HFFc6 (cell line): ENCODE measurements at places on chromosomes 1 and 21. TPM values are rescaled to one million over a fixed set of nuclear protein-coding genes. Genes with fewer than 3 reads are reported as not detected.

DNA sequence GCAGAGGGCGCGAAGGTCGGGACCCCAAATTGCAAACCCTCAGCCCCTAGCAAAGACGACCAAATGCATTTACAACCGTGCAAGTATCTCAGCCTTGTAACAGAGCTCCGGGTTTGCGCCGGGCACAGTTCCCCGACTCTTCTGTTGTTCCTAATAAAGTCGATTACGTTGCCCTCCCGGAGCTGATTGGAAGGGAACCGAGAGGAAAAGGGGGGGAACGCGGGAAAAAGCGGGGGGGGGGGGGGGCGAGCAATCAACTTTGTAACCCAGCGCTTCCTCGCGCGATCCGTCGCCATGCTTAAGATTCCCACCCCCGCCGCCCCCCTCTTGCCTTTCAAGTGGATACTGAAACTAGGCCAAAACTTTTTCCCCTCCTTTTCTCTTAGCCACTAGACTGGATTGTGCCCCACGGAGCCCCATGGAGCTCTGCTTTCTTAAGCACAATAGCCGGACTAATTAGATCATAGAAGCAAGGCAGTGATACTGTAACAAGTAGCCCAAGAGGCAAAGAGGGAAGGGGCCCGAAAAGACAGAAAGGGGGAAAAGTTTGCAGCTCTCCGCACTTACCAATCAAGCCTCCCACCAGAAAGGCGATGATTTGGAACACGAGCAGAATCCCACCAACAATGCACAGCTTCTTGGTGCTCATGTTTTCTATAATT, 565 bp downstream of the WLS start:
- DNase-seq = peak; percentile 40
- peak overlapping the region; percentile 72 for H3K27ac ChIP-seq
- H3K4me3 ChIP-seq = peak overlapping the region; percentile 93
- peaks cover 5% of the 10 kb centered on the region for H3K27me3 ChIP-seq
- H3K4me1 ChIP-seq = peaks cover 33% of the 10 kb centered on the region

DNA sequence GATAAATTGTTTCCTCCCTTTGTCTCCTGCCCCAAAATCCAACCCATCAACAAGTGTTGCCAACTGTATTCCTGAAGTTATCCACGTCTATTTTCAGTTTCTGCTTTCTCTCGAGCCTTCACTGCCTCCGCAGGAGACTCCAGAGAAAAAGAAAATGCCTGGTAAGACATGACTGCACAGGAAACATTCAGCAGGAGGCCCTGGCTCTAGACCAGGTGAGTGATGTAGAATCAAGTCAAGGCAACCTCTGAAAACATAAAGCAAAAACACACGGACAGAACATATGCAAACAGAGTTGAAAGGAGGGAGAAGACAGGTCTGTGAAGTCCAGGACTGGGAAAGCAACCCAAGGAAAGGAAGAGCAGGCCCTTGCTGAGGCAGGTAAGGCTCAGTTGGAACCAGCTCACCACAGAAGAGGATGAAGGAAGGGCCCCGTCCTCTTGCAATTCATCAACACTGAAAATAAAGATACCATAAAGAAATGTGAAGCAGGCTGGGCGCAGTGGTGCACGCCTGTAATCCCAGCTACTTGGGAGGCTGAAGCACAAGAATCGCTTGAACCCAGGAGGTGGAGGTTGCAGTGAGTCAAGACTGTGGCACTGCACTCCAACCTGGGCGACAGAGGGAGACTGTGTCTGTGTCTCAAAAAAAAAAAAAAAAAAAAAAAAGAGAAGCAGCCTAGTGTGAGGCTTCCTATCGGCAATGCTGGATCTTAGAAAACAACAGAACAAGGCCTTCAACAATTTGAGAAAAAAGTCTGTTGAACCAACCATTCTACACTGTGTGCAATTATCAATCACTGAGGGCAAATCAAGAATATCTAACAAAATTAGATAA, 8.8 kb downstream of the NOL9 start:
- H3K27ac ChIP-seq = peak overlapping the region; percentile 63
- H3K4me3 ChIP-seq = peak overlapping the region; percentile 33; the same call in 1 of the 2 replicates
- no peak for DNase-seq
- no peaks in the 10 kb centered on the region; the same call in 1 of the 2 replicates for H3K27me3 ChIP-seq
- peaks cover 27% of the 10 kb centered on the region for H3K4me1 ChIP-seq
- peaks cover 25% of the 10 kb centered on the region for H3K36me3 ChIP-seq

DNA sequence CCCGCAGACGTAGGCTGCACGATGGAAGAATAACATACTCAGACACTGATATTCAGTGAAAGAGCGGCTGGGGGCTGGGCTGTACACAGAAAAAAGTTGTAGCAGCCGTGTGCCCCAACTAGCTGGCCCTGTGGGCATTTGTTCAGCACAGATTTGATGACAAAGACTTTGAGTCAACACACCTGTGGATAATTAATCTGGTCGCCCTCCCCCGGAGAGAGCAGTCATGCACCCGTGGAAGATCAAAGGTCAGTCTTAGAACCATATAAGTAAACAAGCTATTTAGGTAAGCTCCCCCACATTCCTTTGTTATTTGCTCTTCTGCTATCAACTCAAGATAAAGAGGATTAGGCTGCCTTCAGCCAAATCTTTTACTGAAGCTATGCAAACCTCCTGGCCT, 148.4 kb upstream of the HMCN1 start:
- H3K4me1 ChIP-seq = peaks cover 27% of the 10 kb centered on the region
- no peak overlapping the region for H3K4me3 ChIP-seq
- no peak overlapping the region for H3K27ac ChIP-seq
- H3K36me3 ChIP-seq = peaks cover 17% of the 10 kb centered on the region
- DNase-seq = no peak

DNA sequence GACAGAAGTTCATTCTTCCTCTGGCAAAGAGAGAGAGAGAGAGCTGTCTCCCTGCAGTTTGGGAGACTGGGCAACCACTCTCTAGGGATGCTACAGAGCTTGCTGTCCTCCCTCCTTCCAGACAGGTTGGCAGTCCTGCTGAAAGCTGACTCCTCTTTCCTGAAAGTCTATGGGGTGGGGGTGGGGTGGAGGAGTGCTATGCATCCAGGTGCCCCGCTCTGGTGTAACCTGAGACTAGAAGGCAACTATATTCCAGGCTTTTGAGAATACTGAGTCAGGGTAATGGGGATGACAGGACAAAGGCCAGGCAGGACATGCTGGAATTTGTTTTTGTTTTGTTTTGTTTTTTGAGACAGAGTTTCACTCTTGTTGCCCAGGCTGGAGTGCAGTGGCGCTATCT, 55.4 kb downstream of the OPTC start:
- H3K4me3 ChIP-seq = no peak overlapping the region
- no peaks in the 10 kb centered on the region; the same call in 1 of the 2 replicates for H3K27me3 ChIP-seq
- peaks cover 62% of the 10 kb centered on the region for H3K4me1 ChIP-seq
- H3K36me3 ChIP-seq = no peaks in the 10 kb centered on the region

- H3K4me3 ChIP-seq = no peak overlapping the region
- H3K4me1 ChIP-seq = no peaks in the 10 kb centered on the region
- DNase-seq = no peak
- H3K27me3 ChIP-seq = peaks cover 7% of the 10 kb centered on the region
Measured at GRCh38 chr1:2306151-2306978, 78.2 kb downstream of the SKI start.

DNA sequence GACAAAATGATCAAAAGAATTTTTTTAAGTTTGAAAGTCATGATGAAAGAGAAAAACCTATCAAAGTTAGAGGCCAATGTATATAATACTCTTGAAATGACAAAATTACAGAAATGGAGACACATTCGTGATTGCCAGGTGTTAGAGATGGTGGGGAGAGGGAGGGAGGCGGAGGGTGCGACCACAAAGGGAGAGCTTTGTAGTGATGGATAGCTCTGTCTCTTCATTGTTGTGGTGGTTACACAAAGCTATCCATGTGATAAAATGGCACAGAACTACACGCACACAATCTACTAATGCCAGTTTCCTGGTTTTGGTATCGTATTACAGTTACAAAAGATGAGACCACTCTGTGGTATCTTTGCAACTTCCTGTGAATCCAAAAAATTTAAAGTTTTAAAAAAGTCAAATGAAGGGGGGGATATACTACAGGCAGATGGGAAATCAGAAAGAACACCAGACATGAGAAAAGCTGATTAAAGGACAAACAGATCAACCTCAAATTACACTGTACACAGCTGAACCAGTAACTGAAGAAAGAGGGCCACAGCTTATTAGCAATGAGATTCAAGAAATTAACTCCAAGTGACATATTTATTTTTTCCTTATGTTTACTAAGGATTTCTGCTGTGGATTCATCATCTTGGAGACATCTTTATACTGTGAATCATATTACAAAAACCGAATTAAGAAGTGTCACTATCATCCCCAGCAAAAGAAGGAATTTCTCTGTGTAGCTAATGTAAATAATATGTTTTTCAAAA, 199.1 kb downstream of the SLC45A1 start:
- H3K4me1 ChIP-seq = peaks cover 37% of the 10 kb centered on the region
- peaks cover 6% of the 10 kb centered on the region for H3K36me3 ChIP-seq
- H3K27ac ChIP-seq = peak overlapping the region; percentile 95
- H3K27me3 ChIP-seq = no peaks in the 10 kb centered on the region; the same call in 1 of the 2 replicates
- DNase-seq = peak; percentile 57

DNA sequence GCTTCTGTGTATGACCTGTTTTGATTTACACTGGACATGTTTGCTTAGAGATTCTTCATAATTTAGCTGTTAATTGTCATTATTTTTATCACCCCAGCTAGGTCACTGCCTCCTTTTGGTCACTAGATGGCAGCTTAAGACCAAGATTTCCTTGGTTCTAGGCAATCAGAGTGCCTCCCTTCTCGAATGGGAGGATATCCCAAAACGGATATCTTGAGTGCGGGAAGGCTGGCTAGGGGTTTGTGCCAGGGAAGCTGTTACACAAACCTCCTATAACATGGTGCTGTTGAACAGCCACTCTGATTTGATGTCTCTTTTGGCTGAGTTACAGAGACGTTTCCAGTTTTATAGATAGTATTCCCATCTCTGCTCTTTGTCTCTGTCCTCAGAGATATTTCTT, 283.5 kb downstream of the S1PR1 start:
- no peaks in the 10 kb centered on the region for H3K36me3 ChIP-seq
- peak; percentile 33 for DNase-seq
- H3K27ac ChIP-seq = no peak overlapping the region

DNA sequence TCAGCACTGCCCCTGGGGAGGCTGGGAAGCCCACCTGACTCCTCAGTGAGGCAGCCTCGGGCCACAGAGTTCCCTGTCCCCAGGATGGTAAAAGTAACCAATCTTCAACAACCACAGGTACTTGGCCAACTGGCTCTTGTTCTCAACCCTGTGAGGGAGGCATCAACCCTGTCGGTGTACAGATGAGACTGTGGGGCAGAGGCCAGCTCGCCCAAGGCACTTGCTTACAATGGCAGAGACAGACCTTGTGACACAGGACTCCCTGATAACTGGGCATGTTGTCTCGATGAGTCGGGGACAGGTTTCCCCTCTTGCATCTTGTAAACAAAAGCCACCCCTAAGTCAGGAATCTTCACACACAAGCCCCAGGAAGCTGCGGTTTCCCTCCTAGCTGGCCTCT, 8.0 kb downstream of the SLC30A2 start:
- no peak for DNase-seq
- no peak overlapping the region for H3K27ac ChIP-seq
- peaks cover 24% of the 10 kb centered on the region for H3K4me1 ChIP-seq
- H3K27me3 ChIP-seq = peaks cover 31% of the 10 kb centered on the region

- no peak overlapping the region for H3K4me3 ChIP-seq
- H3K27ac ChIP-seq = no peak overlapping the region
- H3K27me3 ChIP-seq = peaks cover 4% of the 10 kb centered on the region; the same call in 1 of the 2 replicates
Measured at GRCh38 chr1:185920602-185921001, 186.4 kb downstream of the HMCN1 start.

The OR2T29 gene
- not detected in 3 replicates for total RNA-seq

The OR2L13 gene
- not detected in 2 replicates for total RNA-seq

The CERS2 gene
- 233 to 251 TPM (median 238 TPM) in 3 replicates for total RNA-seq

The LRRC8B gene
- total RNA-seq = 0.07 to 0.29 TPM (median 0.18 TPM) in 3 replicates

The EXO1 gene
- total RNA-seq = 7.2 to 15.1 TPM (median 13.6 TPM) in 3 replicates
